NCI-H524 treated with DMSO at 0.1 percent for 48 hours (cell line): ENCODE measurements at places on chromosomes 2 and 18.
A peak's percentile ranks its signal among the peaks of the same experiment; 100 is the strongest.

- DNase-seq, result no peak
Measured at GRCh38 chr2:177923323-177923722, 149.3 kb downstream of the PDE11A start.

- DNase-seq, result no peak
Measured at GRCh38 chr2:191797500-191797899, 49.4 kb downstream of the CAVIN2 start.

- peak; percentile 40 for DNase-seq
Measured at GRCh38 chr2:164937864-164938401, 17.4 kb downstream of the SLC38A11 start.

- no peak for DNase-seq
Measured at GRCh38 chr2:27400348-27401135, 8.8 kb downstream of the PPM1G start.

DNA sequence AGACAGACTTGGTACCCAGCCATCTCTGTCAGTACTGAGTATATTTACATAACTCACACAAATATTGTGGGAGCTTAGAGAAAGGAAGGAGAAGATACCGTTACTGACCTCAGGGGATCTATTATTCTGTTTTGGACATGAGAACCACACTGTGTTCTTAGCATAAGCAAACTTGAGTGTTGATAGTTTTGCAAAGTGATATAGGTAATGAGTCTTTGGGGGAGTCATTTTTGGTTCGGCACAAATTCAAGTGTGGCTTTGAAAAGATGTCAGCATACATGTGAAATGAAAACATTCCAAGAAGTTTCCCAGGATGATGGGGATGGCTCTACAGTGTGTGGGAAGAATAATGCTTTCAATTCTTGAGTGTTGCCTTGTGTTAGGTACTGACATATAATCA, 24.1 kb downstream of the SMARCAL1 start:
- no peak for DNase-seq

DNA sequence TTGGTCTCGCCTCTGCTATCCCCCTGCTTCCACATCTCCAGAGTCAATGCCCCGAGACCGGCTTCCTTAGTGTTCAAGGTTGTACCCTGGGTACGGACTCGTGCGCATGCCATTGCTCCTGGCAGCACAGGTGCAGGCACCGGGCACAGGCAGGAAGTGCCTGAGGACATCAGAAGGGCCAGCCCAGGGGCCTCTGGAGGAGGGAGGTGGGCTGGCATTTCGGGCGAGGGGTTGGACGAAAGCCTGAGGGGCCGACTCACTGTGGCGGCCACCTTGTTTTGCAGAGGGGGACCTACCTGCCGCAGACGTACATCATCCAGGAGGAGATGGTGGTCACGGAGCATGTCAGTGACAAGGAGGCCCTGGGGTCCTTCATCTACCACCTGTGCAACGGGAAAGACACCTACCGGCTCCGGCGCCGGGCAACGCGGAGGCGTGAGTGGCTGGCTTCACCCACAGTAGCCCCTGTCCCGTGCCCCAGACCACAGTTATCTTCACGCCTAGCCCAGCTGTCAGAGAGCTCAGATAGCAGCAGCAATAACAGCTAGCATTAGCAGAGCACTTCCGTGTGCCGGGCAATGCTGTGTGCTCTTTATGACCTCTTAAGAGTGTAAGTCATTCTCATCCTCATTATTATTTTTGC, 12.5 kb downstream of the ITM2C start:
- DNase-seq, result no peak

- no peak for DNase-seq
Measured at GRCh38 chr18:44946529-44947113, 265.9 kb downstream of the SETBP1 start.

DNA sequence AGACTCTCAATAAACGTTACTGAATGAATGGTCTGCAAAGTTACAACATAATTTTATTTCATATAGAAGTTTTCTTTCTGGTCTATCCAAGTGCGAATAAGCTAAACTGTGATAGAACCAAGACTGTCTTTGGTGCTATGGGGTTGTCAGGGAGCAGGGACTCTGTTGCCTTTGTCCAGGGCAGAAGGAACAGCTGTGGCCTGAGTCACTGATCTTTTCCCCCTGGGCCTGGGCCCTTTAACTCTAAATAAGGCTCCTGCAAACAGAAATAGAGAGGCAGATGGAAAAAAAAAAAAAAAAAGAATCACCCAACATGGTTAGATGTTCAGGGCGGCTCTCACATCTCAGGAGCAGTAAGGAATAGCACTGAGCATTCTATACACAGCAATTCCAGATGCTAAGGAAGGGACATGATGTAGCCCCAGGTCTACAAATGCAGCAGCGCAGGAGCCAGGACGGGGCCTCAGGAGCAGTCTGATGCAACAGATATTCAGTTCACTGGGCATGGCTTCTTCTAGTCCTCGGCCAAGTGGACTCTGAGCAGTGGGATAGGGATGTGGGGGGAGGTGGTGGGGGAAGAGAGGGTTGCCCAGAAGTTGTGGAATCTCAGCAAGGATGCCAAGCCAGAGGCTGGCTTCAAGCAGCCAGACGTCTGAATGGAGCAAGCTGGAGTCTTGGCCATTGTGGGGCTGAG, 247.1 kb upstream of the SIX2 start:
- DNase-seq, result no peak

- DNase-seq, result no peak
Measured at GRCh38 chr2:128290356-128290755, 28.3 kb downstream of the HS6ST1 start.

- DNase-seq, result no peak
Measured at GRCh38 chr2:152088006-152088405, 10.8 kb downstream of the CACNB4 start.

DNA sequence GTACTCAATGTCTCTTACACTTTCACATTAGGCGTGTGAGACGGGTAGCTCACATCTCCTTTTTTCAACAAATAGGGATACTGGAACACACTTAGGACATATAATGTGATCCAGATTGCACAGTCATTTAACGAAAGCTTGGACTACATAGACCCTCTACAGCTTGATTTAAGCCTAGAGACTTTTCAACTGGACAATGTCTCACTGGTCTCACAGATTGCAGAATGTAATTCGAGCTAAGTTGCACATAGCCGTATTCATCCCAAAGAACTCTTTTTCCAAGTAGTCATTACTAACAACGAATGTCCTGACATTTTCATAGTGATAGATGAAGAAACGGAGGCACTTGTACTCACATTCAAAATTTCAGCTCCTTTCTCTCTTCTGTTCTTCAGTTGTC, 612.1 kb downstream of the ZEB2 start:
- no peak for DNase-seq
